ENCODE measurements at places on chromosomes 1 and 21. TPM values are rescaled to one million over a fixed set of nuclear protein-coding genes. Genes with fewer than 3 reads are reported as not detected.

DCST2 gene
- total RNA-seq: 0.50 TPM

SELENBP1 gene
- total RNA-seq: 151 TPM

PRRC2C gene
- 70.0 TPM for total RNA-seq

DNA sequence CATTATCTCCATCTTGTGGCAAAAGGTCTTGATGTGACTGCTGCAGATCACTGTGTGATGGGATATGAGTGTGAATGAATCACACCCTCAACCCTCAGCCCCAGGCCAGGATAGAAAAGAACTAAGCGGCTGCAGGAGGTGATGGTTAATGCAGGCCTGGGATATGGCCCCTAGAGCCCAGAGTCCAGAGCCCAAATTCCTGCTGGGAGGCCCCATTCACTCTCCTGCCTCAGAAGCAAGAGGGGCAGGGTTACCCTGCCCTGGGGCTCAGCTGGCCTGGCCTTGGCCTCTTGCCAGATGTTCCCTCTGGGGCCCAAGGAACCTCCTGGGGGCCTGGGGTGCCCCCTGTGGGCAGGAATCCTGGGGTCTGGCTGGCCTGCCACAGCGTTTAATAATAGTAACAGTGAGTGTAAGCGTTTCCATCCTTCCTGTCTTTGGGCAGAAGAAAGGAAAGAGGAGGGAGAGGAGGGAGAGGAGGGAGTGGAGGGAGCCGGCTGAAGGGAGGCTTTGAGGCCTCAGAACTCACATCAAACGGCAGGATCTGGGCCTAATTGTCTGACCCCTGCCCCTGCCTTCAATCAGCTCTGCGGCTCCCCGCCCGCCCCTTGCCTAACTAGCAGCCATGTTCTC is 26.2 kb downstream of the DMAP1 start:
- no peak for DNase-seq
- H3K4me1 ChIP-seq: peaks cover 10% of the 10 kb centered on the region
- H3K27ac ChIP-seq: peak overlapping the region; percentile 43
- H3K27me3 ChIP-seq: no peaks in the 10 kb centered on the region
- H3K36me3 ChIP-seq: peaks cover 3% of the 10 kb centered on the region
- H3K4me3 ChIP-seq: no peak overlapping the region

- DNase-seq: no peak
- H3K4me3 ChIP-seq: no peak overlapping the region
- no peaks in the 10 kb centered on the region for H3K27me3 ChIP-seq
Observed at GRCh38 chr1:198741744-198742143, 102.9 kb downstream of the PTPRC start.

- H3K27me3 ChIP-seq: no peaks in the 10 kb centered on the region
- no peaks in the 10 kb centered on the region for H3K36me3 ChIP-seq
- H3K4me1 ChIP-seq: peaks cover 15% of the 10 kb centered on the region
- H3K4me3 ChIP-seq: no peak overlapping the region
- DNase-seq: no peak
Observed at GRCh38 chr21:34559089-34559631, 47.1 kb upstream of the KCNE1 start.

- no peak overlapping the region for H3K4me3 ChIP-seq
- DNase-seq: no peak
- peaks cover 9% of the 10 kb centered on the region for H3K4me1 ChIP-seq
- H3K27me3 ChIP-seq: no peaks in the 10 kb centered on the region
Observed at GRCh38 chr1:157090771-157091170, 8.8 kb downstream of the ETV3L start.

DNA sequence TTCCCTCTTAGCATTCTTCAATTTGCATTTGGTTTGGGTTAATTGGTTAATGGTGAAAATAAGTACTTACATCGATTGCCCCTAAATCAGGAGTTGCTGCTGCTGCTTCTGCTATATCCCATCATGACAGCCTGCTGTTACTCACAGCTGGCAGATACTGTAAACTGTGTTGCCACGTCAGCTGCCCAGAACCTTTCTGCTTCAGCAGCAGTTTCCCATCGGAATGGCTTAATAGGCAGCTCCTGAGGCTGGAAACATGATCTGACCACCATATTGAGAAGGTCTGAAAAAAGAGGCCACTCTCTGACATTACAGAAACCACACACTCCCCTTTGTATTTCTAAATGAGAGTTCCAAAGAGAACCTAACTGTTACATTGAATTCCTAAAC is 14.3 kb upstream of the SEC16B start:
- no peak overlapping the region for H3K27ac ChIP-seq
- no peak overlapping the region for H3K4me3 ChIP-seq
- H3K4me1 ChIP-seq: no peaks in the 10 kb centered on the region

DNA sequence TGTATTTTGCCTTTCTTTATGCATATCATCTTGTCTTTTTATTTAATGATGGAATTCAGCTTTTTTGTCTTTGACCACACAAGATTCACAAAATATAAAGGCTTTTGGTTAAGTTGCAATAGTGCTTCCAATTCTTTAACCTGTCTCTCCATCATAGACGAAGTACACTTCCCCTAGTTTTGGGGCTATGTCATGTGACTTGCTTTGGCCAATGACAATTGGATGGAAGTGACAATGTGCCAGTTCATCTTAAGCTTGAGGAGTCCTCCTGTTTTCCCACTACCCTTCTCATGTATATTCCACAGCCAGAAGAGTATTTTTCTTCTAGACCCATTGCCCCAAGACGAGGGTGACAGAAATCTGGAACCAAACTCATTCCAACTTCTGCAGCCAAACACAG is 419.6 kb upstream of the BRINP3 start:
- no peaks in the 10 kb centered on the region for H3K4me1 ChIP-seq
- H3K27ac ChIP-seq: no peak overlapping the region
- no peaks in the 10 kb centered on the region for H3K36me3 ChIP-seq
- DNase-seq: no peak
- no peaks in the 10 kb centered on the region for H3K27me3 ChIP-seq
- no peak overlapping the region for H3K4me3 ChIP-seq
